ENCODE measurements at places on chromosomes 6 and 20. TPM values are rescaled to one million over a fixed set of nuclear protein-coding genes. Genes with fewer than 3 reads are reported as not detected.

GRCh38 chr20:23655491-23656211 lies 17.9 kb upstream of the CST3 start:
- DNase-seq = peak; percentile 89
- no peaks in the 10 kb centered on the region for H3K36me3 ChIP-seq
- H3K4me1 ChIP-seq = peaks cover 28% of the 10 kb centered on the region
- H3K27ac ChIP-seq = peak overlapping the region; percentile 81
- peak overlapping the region; percentile 36 for H3K4me3 ChIP-seq

DNA sequence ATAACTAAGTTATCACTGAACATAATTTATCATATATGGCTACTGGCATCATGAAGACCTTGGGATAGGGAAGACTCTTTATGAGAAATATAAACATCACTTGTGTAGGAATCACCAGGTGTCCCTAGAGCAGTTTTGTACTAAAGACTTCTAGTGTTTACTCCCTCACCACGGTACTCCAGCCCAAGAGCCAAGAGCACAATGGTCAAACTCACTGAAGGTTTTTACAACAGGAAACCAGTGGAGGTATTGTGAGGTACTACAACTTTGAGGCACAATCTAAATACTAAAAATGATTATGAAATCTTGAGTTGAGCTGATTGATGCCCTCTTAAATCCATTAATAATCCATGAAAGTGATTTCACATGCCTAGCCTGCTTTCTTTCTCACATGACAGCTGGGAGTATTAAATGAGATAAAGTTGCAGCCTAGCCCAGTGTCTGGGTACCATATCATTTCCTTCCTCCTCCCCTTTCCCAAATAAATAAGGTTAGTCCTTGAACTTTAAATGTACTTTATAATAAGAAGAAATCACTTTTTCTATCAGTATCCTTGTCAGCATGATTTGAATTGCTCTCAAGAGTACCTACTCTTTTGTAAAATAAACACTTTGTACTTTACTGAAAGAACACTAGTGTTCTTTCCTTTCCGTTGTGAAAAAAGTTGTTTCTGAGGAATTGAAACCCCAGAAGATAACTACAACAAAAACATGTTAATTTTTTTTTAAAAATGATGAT lies 26.5 kb downstream of the GLO1 start:
- H3K4me3 ChIP-seq = no peak overlapping the region
- no peak overlapping the region for H3K27ac ChIP-seq
- no peak for DNase-seq

DNA sequence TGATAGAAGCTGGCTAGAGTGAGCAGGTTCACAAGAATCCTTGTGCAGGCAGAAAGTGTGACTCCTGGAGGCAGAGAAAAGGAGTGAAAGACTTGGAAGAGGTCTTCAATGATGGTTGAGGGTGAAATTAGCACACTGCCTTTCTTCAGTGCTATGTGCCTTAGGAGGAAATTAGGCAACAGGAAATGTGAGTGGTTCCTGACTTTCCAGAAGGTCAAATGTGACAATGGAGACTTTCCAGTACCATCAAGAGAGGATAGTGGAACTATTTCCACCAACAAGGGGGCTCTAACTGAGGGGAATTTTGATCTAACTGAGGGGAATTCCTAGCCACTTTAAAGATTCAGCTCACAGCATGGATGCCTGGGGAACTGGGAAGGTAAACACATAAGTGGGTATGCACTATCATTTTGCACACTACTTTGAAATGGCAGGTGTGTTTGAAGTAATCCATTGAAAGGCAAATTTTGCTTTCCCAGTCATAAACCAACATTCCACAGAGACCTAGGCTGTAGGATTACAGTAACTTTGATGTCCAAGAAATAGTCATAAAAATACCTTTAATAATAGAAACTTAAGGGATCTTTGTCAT lies 90.0 kb downstream of the PERP start:
- no peaks in the 10 kb centered on the region for H3K4me1 ChIP-seq
- no peaks in the 10 kb centered on the region for H3K36me3 ChIP-seq
- no peaks in the 10 kb centered on the region for H3K27me3 ChIP-seq
- no peak overlapping the region for H3K27ac ChIP-seq
- DNase-seq = no peak

- no peak for DNase-seq
- H3K27me3 ChIP-seq = no peaks in the 10 kb centered on the region
- no peak overlapping the region for H3K27ac ChIP-seq
- H3K4me3 ChIP-seq = no peak overlapping the region
- peaks cover 7% of the 10 kb centered on the region for H3K4me1 ChIP-seq
Measured at GRCh38 chr20:51411870-51412269, 130.6 kb downstream of the NFATC2 start.

DNA sequence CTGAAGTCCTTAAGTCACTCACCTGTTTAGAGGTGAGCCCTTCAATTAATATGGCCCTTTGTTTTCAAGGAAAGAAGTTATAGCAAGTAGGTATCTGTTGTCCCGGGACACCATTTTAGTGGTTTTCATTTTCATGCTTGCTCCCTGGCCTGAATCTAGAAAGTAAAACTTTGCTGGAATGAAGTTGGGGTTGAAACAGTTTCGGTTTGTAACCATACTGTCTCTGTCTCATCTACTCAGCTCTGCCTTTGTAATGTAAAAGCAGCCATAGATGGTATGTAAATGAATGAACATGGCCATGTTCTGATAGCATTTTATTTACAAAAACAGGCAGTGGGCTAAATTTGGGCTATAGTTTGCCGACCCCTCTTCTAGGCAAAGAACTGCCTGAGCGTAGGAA lies 64.9 kb upstream of the GNRH2 start:
- no peaks in the 10 kb centered on the region for H3K27me3 ChIP-seq
- no peak overlapping the region for H3K4me3 ChIP-seq
- peaks cover 10% of the 10 kb centered on the region for H3K36me3 ChIP-seq

The UBD gene
- total RNA-seq = 61.7 TPM

DNA sequence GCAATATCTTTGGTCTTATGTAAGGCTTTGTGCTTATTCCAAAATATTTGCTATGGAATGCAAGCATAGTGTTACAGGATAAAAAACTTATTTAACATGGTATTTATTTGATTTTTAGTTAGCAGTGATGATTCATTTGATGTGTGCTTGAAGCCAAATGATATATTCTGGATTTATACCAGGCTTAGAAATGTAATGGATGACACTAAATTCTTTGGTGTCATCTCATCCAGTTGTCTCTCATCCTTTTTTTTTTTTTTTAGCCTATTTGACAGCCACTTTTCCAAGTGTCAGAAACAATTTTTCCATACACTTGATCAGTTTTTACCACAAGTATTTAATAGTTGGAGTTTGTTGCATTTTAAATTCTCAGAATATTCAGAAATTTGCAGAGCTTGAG lies 515.3 kb downstream of the CDKAL1 start:
- no peak for DNase-seq
- H3K4me3 ChIP-seq = no peak overlapping the region
- no peaks in the 10 kb centered on the region for H3K27me3 ChIP-seq
- no peaks in the 10 kb centered on the region for H3K4me1 ChIP-seq
- H3K36me3 ChIP-seq = no peaks in the 10 kb centered on the region
- H3K27ac ChIP-seq = no peak overlapping the region

- no peaks in the 10 kb centered on the region for H3K4me1 ChIP-seq
- peak overlapping the region; percentile 19 for H3K27ac ChIP-seq
- no peak for DNase-seq
- H3K4me3 ChIP-seq = no peak overlapping the region
Measured at GRCh38 chr20:10504608-10504993, 69.5 kb downstream of the SLX4IP start.

The FILIP1 gene
- 179 TPM for total RNA-seq

DNA sequence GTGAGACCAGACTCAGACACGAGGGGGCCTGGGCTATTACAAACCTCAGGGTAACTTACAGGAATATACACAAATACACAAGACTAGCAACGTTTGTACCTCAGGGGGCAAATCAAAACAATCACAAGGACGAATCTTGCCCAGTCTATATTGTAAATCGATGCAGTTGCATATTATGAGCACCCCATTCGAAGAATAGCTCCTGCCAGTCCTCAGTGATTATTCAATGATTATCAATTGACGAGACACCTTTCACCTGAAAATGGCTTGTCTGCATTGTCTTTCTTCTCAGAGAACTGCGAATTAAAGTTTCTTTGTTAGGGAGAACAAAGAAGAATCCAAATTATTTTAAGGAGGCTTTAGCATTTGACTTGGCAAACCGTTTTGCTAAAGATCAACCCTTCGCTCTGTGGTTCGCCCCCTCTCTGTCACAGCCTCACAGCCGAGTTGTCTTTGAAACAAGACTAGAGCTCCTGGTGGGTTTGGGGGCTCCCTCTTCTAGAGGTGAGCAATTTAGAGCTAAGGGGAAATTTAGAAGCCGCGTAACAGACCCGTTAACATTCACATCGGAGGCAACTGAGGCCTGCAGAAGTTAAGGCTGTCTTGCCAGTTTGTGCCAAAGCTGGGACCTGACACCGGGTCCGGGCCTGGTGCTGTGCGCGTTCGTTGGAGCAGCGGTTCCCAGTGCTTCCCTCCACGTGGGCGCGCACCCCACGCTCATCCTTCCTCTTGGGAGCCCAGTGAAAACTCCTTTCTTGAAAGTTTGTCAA lies 24.9 kb upstream of the MAP3K7 start:
- H3K27me3 ChIP-seq = peaks cover 12% of the 10 kb centered on the region
- H3K4me1 ChIP-seq = peaks cover 14% of the 10 kb centered on the region
- H3K27ac ChIP-seq = peak overlapping the region; percentile 67
- peak overlapping the region; percentile 65 for H3K4me3 ChIP-seq
- DNase-seq = no peak
- no peaks in the 10 kb centered on the region for H3K36me3 ChIP-seq

The CHRNA4 gene
- not detected for total RNA-seq

DNA sequence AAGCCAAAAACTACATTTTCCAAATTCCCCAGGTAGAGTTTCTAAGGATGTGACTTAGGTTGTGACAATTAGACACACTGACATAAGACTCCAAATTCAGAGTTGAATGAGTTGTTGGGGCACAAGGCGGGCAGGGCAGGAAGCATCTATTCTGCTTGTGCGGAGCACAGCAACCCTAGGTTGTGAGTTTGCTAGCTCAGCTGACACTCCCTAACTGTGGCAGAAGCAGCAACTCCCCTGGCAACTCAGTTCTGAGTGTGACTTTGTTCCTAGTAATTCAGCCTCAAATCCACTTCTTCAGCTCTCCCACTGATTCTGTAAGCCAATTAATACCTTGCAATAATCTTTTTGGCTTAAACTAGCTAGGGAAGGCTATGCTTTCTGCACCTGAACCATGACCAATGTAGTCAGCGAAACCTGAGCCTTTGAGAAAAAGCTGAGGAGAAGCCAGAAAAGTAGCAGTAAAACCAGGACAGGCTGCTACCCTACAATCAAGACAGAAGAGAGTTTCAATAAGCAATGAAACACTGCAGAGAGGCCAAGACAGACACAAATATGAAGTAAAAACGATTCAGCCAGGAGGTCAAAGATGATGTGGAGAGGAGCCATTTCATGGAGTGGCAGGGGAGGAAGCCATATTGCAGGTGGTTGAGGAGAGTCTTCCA lies 30.0 kb upstream of the PAQR8 start:
- no peak overlapping the region for H3K4me3 ChIP-seq
- no peaks in the 10 kb centered on the region for H3K27me3 ChIP-seq
- H3K36me3 ChIP-seq = no peaks in the 10 kb centered on the region
- no peak for DNase-seq

GRCh38 chr6:100774681-100775080 lies 106.4 kb downstream of the ASCC3 start:
- no peak for DNase-seq
- H3K4me3 ChIP-seq = no peak overlapping the region
- H3K27me3 ChIP-seq = no peaks in the 10 kb centered on the region
- no peak overlapping the region for H3K27ac ChIP-seq
- no peaks in the 10 kb centered on the region for H3K36me3 ChIP-seq

The TRIM15 gene
- total RNA-seq = not detected

- peak; percentile 30 for DNase-seq
- H3K4me1 ChIP-seq = no peaks in the 10 kb centered on the region
- H3K27ac ChIP-seq = no peak overlapping the region
- H3K36me3 ChIP-seq = no peaks in the 10 kb centered on the region
- no peak overlapping the region for H3K4me3 ChIP-seq
Measured at GRCh38 chr20:25480797-25481196, 73.3 kb downstream of the GINS1 start.

The GPR6 gene
- total RNA-seq = not detected

The REM1 gene
- 0.44 TPM for total RNA-seq

The TRERF1 gene
- total RNA-seq = 3.2 TPM

The ASIP gene
- 23.2 TPM for total RNA-seq

The SLC22A1 gene
- total RNA-seq = 0.29 TPM

The MAP1LC3A gene
- total RNA-seq = 166 TPM

GRCh38 chr20:33211817-33212424 lies 5.2 kb upstream of the BPIFA3 start:
- no peaks in the 10 kb centered on the region for H3K4me1 ChIP-seq
- DNase-seq = no peak
- H3K4me3 ChIP-seq = no peak overlapping the region

- no peaks in the 10 kb centered on the region for H3K4me1 ChIP-seq
- no peak overlapping the region for H3K4me3 ChIP-seq
- no peak overlapping the region for H3K27ac ChIP-seq
- no peaks in the 10 kb centered on the region for H3K36me3 ChIP-seq
- H3K27me3 ChIP-seq = no peaks in the 10 kb centered on the region
Measured at GRCh38 chr6:150734235-150734634, 131.3 kb upstream of the MTHFD1L start.

The IP6K3 gene
- total RNA-seq = 57.9 TPM

- no peak overlapping the region for H3K4me3 ChIP-seq
- H3K4me1 ChIP-seq = no peaks in the 10 kb centered on the region
- H3K36me3 ChIP-seq = no peaks in the 10 kb centered on the region
- no peaks in the 10 kb centered on the region for H3K27me3 ChIP-seq
- DNase-seq = no peak
Measured at GRCh38 chr6:78482801-78483552, 384.4 kb upstream of the IRAK1BP1 start.

The HLA-DPB1 gene
- 16.6 TPM for total RNA-seq

The TREML1 gene
- total RNA-seq = not detected

The TCFL5 gene
- 5.8 TPM for total RNA-seq

The ARMH2 gene
- not detected for total RNA-seq

DNA sequence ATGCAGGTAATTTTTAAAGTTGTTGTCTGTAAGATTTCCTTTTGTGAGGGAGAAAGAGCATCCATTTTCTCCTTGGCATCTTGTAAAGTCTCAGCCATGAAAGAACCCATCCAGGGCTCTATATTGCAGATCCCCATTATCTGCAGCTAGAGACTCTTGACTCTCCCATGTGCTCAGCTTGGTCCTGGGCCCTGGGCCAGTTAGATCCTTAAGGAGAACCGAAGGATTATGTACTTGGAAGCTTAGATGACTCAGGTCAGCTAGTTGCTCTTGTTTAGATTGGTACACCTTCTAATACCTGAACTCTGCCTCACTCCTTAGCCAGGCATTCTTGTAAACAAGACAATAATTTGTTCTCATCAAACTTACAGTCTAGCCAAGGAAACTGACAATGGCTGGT lies 1617.6 kb downstream of the KHDRBS2 start:
- no peaks in the 10 kb centered on the region for H3K4me1 ChIP-seq
- no peaks in the 10 kb centered on the region for H3K27me3 ChIP-seq
- H3K36me3 ChIP-seq = no peaks in the 10 kb centered on the region
- no peak overlapping the region for H3K27ac ChIP-seq

The AGER gene
- not detected for total RNA-seq

GRCh38 chr6:40176152-40176551 lies 241.9 kb upstream of the MOCS1 start:
- no peaks in the 10 kb centered on the region for H3K4me1 ChIP-seq
- H3K27me3 ChIP-seq = peaks cover 5% of the 10 kb centered on the region
- H3K4me3 ChIP-seq = no peak overlapping the region
- DNase-seq = no peak

All from heart left ventricle (tissue), 16 donors.